ENCODE measurements at places on chromosomes 5 and 9.
A peak's percentile ranks its signal among the peaks of the same experiment; 100 is the strongest.

DNA sequence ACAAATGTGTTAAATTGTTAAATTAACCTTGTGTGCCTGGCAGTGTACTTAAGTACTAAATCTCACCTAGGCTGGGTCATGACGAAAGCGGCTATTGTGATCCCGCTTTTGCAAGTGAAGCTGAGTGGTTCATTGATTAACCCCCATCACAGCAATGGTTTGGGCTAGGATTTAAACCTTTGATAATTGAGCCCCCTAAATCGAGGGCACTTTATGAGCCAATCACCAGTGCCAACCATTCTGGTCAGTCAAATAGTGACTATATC lies 22.8 kb downstream of the HNRNPK start:
- peak; percentile 28 for DNase-seq

DNA sequence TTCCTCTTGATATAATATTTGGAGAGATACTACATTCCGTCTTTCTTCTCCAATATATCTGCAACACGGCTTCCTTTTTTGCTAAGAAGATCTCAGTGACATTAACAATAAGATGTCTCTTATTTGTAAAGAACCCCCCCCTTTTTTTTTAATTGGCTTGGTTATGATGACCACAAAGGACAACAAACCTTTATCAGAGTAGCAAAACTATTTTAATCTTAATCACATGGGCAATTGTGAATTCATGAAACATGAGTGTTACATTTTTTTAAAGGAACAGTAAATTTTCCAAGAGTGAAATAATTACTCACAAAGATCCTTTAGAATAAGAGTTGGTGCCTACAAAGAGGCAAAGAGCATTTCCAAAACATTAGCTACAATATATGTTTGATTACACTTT lies 554.1 kb downstream of the MAT2B start:
- no peak for DNase-seq

DNA sequence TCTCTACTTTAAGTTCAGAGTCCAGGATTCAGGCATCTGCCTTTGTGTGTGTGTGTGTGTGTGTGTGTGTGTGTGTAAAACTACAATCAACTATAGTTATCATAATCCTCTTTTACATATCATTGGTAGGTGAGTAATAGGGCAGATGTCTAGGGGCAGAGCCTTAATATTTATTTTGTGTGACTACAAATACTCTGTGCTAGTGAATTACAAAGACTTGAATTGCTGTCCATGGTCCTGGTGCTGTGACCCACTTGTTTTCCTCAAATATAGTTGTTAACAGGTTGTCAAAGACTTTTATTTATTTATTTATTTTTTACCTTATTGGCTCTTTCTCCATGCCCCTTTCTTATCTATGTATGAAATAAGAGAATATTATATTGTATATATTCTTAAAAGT lies 196.8 kb downstream of the ANXA1 start:
- DNase-seq, result no peak

DNA sequence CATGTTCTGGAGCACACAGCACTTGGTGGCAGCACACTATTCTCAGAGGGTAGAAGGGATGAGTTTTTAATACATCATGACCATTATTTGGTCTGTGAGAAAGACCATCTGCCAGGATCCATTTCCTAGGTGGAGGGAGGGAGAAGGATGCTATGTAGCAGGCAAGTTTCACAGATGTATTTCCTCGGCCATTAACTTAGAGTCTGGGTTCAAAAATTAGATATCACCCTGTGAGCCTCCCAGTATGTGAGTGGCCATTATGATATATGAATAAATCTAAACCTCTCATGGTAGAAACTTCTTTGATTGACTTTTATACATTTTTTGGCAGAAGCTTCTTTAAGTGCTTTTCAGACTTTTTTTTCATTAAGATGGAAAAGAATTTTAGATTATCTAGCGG lies 133.9 kb downstream of the SREK1 start:
- DNase-seq, result no peak

DNA sequence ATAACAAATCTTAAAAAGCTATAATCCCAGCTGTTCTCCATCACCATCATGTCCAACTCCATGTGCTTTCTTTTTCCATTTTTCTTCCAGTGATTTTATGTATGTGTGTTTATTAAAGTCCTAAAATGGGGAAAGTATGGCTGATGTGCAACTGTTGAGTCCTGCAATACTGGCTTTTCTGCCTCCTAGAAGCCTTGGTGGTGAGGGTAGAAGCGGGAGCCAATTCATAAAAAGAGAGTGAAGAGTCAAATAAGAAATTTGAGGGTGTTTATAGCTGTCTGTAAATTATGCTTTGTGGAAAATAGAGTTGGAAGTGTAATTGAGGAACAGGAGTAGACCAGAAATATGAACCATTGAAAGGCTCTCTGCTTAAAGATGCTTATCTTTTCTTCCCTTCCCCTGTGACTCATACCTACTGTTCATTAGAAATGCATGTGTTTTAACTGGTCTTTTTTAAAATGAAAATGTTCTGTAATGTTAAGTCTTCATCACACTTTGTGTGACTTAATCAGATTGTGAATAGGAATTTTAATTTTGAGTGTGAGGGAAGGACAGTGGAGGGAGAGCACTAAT lies 80.1 kb downstream of the ZCCHC7 start:
- no peak for DNase-seq

DNA sequence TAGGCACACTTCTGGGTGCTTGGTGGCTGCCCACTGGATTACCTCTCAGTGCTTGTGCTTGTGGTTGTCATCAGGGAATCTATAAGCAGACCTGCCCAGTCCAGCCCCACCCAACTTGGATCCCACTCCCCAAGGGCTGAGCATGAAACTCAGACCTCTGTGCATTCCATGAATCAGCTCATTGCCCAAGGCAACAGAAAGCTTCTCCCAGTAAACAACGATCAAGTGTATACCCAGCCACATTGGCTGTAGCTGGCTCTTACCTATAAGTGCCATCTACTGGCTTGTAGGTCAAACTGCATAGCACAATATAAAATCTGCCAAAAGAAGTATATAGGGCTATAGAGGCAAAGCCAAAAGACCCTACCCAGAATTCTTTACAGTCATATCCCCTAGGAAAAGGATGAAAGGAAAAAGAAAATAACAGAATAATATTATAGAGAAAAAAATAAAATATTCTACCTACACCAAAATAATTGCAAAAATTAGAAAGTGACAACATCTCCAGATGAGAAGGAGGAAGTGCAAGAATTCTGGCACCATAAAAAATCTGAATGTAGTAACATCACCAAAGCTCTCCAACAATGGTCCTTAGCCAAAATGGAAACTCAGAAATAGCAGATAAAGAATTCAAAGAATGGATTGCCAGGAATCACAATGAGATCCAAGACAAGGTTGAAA lies 321.0 kb upstream of the TRPC7 start:
- DNase-seq, result no peak

Measured in NCI-H510A treated with DMSO at 0.1 percent for 48 hours (cell line).